Germinal center (tissue), 1 donor: ENCODE measurements at places on chromosomes 4 and X.

DNA sequence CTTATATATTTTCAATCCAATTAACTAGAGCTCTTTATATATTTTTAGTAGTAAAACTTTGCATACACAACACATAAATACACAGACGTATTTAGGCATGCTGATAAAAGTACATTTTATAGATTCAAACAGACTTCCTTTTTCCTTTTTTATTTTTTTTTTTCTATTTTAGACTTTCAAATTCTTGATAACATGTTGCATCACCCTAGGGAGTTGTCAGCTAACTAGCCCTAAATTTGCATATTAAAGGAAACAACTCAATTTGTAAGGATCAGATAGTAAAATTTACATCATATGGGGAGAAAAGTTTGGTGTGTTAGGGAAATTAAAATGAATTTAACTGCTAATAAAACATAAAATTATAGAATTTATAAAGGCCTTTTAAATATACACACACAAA lies 47.4 kb upstream of the APOOL start:
- DNase-seq, result no peak

DNA sequence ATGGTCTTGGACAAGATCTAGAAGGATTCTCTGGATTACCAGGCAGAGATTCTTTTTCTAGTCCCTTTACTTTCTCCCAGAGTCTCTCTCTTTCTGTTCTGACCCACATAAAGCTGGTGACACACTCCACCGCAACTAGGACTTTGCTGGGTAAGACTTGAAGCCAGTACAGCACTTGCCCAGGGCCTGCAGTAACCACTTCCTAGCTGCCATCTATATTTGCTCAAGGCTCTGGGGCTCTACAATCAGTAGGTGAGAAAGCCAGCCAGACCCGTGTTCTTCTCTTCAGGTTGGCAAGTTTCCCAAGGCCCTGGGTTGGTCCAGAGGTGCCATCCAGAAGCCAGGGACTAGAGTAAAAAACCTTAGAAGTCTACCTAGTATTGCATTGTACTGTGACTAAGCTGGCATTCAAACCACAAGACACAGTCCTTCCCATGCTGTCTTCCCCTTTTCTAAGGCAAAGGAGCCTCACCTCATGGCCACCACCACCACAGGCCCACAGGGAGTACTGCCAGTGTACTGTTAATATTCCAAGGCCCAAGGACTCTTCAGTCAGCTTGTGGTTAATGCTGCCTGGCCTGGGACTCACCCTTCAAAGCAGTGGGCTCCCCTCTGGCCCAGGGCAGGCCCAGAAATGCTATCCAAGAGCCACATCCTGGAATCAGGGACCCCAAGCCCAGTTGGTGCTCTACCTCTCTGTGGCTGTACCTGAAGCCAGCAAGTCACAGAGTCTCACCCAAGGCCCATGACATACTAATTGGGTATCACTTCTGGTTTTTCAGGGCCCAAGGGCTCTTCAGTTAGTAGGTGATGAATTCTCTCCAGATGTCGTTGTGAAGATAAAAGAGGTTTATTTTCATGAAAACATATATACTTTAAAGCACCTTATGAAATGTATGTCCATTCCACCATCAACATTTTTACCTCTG lies 54.7 kb downstream of the CD38 start:
- DNase-seq, result no peak

DNA sequence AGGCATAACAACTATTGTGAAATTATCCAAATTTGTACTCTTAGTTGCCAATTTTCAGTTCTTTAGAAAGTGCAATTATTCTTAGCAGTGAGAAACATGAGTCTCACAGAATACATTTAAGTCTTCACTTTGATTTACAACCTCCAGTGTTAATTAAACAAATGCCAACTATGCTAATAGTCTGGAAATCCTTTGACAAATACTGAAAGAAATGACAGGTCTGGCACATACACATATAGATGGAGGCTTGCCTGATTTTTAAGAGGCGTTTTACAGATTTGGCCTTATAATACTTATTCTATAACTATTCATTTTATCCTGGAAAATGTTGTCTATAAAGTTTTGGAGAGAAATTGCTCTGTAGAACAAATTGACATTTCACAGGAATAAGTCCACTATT lies 320.1 kb downstream of the TRIML1 start:
- DNase-seq, result no peak

DNA sequence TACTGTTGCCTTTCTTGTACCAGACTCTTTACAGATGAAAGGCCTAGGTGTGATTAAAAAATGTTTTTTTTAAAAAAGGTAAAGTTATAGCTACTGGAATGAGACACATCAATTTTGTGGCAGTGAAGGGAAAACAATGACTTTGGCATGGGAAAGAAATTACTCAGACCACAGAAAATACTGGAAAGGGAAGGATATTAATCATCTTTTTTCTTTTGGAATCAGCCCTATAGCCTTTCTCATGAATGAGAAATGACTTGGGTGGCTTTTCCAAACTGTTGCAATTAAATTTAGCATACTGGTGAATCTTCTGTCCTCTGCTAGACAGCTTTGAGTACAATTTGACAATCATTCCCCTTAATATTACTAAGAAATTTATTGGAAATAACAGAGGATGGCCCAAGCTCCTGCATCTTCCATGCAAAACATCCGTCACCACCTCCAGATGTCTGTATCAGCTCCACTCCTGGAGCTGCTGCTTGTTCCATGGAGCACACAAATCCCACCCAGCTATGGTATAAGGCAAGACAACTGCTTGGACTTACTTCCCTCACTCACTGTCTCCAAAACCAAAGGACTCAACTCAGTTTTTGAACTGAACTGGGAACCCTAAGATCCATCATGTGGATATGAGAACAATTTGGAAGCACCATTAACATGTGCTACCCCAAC lies 97.6 kb upstream of the ARSJ start:
- no peak for DNase-seq

DNA sequence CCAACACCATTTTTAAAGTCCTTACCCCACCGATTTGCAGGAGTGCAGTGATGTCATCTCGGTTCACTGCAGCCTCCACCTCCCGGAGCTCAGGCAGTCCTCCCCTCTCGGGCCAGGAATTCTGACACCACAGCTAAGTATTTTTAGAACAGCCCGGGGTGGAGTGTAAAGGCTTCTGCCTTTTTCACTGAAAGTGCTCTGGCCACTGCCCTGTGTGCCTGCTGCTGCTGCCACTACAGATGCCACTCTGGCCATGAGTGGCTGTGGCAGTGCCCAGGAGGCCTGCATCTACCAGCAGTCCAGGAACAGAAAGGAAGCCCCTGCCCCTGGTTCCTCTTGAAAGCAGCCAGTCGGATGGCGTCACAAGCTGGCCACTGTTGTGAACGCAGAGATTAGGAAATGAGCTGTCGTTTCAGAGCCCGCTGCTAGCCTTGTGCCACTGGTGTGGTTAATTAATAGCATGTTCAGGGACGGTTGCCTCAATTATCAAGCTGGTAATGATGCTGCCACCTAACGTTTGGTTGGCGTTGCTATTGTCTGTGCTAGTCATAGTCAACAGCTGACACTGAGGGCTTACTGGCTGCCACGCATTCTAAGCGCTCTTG lies 23.6 kb upstream of the TBC1D14 start:
- DNase-seq, result peak; percentile 45

- no peak for DNase-seq
These were observed 533.5 kb downstream of the CCSER1 start for GRCh38 chr4:90660672-90661071.

GRCh38 chr4:8871417-8872401 lies at the start of gene HMX1:
Gene HMX1 (minus strand): TSS chr4:8871839. CDS start chr4:8871614, 225 bp downstream.
- DNase-seq, result peak; percentile 20

GRCh38 chr4:79502081-79502480 lies 94.1 kb upstream of the GK2 start:
- no peak for DNase-seq
